Cardiac fibroblast (primary cell): ENCODE measurements at places on chromosomes 13 and 19.

DNA sequence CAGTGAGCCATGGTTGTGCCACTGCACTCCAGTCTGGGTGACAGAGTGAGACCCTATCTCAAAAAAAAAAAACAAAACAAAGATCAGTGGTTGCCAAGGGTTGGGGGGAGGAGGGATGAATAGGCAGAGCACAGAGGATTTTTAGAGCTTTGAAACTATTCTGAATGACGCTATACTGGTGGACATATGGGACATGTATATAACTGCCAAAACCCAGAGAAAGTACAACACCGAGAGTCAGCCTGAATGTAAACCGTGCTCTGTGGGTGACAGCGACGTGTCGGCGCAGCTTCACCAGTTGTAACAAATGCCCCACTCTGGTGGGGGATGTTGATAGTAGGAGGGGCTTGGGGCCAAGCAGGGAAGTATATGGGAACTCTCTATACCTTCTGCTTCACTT lies 32.9 kb downstream of the ZIC5 start:
- DNase-seq: no peak

GRCh38 chr13:44561351-44561750 lies 14.8 kb downstream of the TSC22D1 start:
- DNase-seq: no peak

DNA sequence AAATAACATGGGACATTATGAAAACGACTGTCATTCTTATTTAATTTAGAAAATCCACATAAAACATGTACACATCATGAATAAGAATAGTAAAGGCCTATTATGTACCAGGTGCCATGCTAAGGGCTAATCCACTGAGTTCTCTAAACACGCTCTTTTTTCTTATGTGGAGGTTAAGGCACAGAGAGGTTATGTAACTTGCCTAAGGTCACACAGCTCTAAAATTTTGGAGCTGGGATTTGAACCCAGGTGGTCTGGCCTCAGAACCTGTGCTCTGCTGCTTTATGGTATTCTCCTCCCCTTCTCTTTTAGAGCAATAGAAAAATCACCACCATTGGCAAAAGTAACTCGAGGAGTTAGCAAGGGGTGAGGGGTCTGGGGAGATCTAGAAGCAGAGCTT lies 156.9 kb upstream of the ZNF536 start:
- DNase-seq: no peak

GRCh38 chr13:44198826-44199225 lies 174.8 kb upstream of the SERP2 start:
- no peak for DNase-seq

DNA sequence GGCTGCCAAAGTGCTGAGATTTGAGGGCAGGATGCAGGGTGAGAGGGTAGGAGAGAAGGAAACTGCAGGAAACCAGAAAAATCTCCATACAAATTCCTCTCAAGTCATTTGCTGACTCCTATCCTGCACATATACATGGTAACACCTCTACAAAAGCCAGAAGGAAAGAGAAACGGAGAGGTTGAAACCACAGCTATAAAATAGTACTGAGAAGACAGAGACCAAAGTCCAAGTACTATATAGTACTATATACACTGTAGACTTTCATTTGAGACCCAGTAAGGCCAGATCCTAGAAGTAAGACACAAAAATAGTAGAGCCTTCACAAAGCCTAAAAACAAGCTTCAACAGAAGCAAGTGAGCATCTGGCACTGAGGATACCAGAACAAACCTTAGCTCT lies 103.1 kb downstream of the UGGT2 start:
- DNase-seq: no peak

DNA sequence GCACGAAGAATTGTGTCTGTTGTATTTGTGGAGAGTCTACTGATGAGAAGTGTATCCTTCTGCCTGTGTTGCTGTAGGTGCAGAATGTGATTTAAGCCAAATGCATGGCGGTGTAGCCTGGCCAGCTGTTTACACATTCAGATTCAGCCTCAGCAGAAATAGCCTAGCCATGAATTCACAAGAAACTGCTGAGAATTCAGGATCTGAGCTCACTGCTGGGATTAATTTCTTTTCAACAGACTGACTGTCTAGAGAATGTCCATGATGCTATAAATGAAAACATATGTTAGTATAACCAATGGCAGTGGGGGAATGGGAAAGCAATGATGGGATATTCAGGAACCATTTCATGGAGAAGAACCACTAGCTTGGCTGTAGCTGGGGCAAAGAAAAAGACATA lies 77.4 kb upstream of the RNF113B start:
- no peak for DNase-seq

DNA sequence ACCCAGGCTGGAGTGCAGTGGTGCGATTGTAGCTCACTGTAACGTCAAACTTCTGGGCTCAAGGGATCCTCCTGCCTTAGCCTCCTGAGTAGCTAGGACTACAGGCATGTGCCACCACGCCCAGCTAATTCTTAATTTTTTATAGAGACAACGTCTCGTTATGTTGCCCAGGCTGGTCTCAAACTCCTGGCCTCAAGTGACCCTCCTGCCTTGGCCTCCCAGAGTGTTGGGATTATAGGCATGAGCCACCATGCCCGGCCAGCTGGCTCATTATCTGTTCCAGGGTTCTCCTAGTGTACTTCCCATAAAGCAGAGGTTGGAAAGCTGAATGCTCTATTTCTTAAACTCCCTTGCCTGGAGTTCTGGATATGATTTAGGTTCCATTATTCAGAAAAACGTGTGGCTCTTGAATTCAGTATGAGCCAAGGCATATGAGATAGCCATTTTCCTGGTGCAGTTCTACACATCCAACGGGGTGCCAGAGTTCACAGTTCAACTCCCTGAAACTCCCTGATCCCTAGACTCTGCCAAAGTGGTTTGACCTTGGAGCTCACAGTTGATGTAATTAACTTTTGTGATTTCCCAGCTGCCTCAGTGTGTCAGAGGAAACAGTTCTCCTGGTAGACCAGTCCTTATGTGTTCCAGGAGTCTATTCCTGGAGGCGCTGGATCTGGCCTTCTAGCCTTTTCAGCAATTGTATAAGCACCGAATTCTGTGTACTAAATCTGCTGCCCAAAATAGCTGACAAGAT lies 21.6 kb downstream of the GPR183 start:
- DNase-seq: peak; percentile 22

DNA sequence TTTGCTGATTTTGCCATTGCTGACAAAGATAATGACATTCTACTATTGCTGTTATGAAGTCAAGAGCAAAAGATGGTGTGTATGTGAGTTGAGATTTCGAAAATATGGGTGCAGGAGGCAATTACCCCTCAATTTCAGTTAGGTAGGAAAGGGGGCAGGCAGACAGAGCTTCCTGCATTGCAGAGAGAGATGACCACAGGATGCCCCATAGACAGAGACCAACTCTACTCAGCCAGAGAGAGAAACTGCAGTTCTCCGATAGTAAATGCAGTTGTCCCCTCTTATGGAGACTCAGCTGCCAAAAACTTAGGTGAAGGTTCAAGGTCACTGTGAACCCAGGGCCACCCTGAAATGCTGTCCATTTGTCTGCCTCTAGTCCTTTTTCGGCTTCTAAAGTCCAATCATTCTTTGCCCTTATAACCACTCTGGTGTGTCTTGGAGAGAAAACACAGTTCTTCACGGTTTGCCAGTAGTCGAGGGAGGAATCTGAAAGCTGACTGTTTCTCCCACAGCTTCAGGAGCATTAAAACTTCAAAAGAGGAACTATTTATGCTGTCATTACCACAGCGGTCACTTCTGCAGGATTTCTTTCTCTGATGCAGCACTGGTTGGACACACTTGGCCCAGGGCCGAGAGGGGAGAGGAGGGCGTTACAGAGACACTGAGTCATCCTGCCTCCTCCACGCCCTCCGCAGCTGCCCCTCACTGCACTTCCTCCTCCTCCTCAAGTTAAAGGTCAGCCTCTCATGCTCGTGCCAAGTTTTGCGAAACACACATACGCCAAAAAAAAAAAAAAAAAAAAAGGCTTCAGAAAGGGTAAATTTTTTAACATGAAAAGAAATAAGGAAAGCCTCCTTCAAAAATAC lies 264.3 kb downstream of the FOXO1 start:
- peak; percentile 98 for DNase-seq

- no peak for DNase-seq
Observed at GRCh38 chr13:43298816-43299215, 275.4 kb downstream of the DNAJC15 start.

DNA sequence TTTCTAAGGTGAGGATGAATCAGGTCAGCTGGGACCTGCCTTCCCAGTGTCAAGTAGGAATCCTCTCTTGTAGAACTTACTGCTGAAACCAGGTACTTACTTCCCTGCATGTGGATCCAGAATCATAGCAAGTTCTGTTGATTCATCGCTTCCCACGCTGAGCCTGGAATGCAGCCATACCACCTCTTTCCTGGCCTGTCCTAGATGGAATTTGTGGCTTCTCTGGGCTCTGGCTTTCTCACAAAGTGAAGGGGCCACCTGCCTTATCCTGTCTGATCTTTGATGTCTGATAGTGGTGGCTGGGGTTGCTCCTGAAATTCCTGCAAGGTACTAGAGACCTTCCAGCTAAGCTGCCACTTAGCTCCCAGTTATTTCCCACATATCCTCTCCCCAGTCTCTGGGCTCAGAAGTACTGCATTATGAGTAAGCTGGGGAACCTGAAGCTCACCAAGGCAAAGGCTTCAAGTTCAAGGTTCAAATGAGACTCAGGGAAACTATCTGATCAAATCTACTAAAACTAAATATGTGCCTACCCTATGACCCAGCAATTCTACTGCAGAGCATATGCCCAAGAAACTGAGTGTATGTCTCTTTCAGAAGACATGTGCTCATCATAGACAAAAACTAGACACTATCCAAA lies 103.5 kb downstream of the SUCLA2 start:
- peak; percentile 17 for DNase-seq

- peak; percentile 18 for DNase-seq
Observed at GRCh38 chr13:32267836-32268439, 47.2 kb downstream of the ZAR1L start.

GRCh38 chr13:44347949-44348348 lies 25.7 kb upstream of the SERP2 start:
- peak; percentile 29 for DNase-seq

DNA sequence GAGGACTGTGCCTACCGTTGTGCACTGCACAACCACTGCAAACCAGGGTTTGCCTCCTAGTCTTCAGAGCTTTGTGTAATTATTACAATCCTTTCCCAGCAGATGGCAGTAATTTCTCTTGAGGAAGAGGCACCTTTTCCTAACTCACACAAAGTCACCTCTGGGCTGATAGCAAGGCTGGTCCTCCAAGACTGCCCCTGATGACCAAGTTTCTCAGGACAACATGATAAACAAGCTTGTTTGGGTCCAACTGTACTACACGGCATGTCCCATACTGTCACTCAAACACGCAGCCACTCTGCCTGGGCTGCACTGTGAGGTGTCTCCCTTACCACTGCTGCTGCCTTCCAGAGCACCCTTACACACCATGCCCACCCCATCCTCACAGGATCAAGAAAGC lies 39.3 kb downstream of the RFXAP start:
- peak; percentile 74 for DNase-seq

- DNase-seq: no peak
Observed at GRCh38 chr19:37954421-37954874, 47.4 kb downstream of the SIPA1L3 start.

- peak; percentile 40 for DNase-seq
Observed at GRCh38 chr13:97005625-97006262, 11.5 kb upstream of the OXGR1 start.

DNA sequence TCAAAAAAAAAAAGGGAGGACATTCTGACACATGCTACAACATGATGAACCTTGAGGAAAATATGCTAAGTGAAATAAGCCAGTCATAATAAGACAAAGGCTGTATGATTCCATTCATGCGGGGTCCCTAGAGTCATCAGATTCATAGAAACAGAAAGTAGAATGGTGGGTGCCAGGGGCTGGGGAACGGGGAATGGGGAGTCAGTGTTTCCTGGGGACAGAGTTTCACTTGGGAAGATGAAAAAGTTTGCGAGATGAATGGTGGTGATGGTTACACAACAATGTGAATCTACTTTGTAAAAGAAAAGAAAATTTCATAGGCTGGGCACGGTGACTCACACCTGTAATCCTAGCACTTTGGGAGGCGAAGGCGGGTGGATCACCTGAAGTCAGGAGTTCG lies 6.1 kb upstream of the CLEC4G start:
- no peak for DNase-seq

- peak; percentile 4 for DNase-seq
Observed at GRCh38 chr13:42633495-42633894, 59.5 kb downstream of the TNFSF11 start.

DNA sequence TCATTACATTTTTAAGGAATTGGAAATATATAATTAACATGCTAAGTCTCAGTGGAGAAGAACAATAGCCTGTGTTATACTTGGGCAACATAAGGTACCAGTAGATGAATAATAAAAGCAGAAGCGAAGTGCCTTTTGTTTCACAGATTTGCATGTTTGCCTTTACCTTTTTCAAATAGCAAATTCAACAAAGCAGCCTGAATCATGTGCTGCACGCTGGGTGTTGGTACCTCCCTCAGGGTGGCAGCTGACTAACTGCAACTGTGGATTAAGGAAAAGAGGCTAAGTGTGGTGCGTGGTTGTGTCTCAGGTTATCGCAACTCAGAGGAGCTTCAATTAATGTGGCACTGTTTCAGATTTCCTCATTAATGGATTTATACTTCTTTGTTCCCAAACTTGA lies 189.0 kb downstream of the LMO7 start:
- DNase-seq: no peak

DNA sequence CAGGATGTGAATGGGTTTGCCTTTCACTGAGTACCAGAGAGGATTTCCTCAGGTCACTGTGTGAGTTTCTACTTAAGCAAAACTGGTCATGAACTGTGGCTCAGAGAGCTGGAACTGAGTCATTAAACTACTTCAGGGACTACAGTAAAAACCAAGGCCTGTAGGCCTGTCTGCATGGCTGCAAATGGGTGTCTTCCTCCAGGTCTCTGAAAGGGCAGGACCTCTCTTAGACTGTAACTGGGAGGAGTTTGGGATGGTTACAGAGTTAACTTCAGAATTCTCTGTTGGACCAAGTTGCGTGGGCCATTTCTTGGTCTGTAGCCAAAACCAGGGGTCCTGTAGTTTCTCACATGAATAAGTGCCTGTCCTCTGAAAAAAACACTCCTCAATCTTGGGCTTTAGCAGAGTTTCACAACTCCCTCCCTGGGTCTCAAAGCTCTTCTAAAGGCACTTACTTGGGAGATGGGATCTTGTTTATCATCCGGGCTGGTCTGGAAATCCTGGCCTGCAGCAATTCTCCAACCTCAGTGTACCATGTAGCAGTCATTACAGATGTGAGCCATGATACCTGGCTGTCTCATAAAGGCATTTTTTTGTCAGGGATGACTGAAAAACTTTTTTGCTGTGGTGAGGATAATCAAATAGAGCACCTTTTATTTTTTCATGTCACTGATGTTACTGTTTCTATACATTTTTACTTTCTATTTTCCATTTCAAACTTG lies 19.7 kb downstream of the ZNF714 start:
- peak; percentile 6 for DNase-seq

DNA sequence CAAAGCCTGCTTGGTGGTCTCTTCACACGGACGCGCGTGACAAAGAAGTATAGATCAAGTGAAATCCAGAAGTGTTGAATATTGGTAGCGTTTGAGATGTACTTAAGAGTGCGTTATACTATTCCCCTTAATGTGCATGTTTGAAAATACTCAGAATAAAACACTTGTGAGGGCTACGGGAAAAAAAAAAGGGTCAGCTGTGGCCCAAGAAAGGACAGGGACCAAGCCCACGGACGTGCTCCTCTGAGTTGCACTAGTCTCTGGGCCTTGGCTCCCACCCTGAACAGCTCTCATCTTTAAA lies 622 bp upstream of the RBM42 start:
- no peak for DNase-seq

GRCh38 chr13:47142105-47142504 lies 245.3 kb upstream of the HTR2A start:
- DNase-seq: no peak

GRCh38 chr13:106568299-106569003 lies 514 bp upstream of the ARGLU1 start:
- DNase-seq: no peak

- no peak for DNase-seq
Observed at GRCh38 chr13:40576369-40576768, 90.1 kb downstream of the FOXO1 start.
